T-helper 1 cell (primary cell): ENCODE measurements at places on chromosomes 7 and 10.
A peak's percentile ranks its signal among the peaks of the same experiment; 100 is the strongest.

DNA sequence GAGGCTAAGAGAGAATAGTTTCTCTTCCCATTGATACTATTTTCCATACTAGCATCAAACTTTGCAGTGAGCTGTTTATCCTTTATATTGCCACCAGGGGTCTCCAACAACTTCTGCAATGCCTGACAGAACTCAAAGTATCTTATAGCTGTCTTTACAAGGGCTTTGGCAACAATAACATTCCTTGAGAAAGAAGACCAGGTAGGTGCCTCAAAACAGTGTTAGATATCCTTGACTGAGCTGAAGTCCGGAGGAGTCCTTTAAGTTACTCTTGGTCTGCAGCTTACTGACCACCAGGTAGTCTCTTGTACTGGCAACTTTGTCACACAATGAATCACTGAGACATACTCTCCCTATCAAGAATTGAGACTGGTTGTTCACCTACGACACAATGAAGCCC lies 30.0 kb upstream of the TES start:
- peak; percentile 39 for DNase-seq

- DNase-seq: peak; percentile 51
Measured at GRCh38 chr7:138981332-138982203, at the start of gene KIAA1549. TSS of gene KIAA1549 (minus strand) at chr7:138981389. CDS start at chr7:138981269, 120 bp downstream.

DNA sequence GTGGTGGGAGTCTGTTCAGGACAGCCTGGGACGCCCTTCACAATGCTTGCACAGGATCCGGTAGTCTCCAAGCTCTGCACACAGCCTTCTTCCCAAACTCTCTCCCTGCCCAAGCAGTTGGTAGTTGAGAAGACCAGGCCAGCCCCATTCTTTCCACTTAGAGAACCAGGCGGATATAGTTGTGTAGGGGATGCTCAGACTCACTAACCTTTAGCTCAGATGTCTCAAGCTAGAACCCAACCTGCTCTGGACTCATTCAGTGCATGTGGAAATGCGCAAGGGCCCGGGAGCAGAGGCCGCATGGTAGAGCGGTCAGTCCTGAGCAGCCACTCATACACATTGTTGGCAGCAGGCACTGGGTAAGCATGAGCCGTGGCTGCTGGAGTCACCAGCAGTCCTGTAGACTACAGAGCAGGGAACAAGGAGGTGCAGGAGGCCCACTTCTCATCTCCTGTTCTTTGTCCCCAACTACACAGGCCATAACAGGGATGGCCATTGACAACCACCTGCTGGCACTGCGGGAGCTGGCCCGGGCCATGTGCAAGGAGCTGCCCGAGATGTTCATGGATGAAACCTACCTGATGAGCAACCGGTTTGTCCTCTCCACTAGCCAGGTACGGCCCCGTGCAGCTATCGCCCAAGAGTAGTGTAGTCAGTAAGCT lies 17.2 kb upstream of the C10orf53 start:
- no peak for DNase-seq

- no peak for DNase-seq
Measured at GRCh38 chr10:27614776-27615175, 110.7 kb downstream of the RAB18 start.

DNA sequence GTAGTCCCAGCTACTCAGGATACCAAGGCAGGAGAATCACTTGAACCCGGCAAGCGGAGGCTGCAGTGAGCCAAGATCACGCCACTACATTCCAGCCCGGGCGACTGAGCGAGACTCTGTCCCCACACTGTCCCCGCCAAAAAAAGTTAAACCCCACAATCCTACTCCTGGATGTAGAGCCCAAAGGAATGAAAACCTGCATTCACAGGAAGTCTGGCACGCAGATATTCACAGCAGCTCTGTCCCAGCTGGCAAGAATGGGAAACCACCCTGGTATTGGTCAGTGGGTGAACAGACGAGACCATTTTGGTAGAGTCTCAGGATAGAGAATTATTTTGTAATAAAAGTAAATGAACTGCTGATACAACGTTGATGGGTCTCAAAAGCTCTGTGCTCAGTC lies 225.2 kb downstream of the MAD1L1 start:
- DNase-seq: no peak

DNA sequence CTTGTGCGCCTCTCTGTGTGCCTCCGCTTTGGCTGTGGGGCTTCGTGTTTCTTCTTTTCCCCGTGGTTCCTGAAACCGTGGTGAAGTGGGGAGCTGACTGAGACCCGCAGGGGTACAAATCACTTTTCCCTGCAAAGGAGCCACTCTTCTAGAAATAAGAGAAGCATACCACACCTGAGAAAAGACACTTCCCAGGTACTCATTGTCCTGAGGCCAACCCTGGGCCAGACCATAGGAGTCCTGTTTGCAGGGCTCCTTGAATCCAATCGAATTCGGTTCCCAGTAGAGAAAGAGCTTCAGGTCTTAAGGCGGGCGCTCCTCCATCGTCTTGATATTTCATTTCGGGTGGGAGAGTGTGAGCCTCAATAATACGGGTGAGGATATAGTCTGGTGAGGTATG lies 32.4 kb upstream of the ZNF273 start:
- DNase-seq: no peak

DNA sequence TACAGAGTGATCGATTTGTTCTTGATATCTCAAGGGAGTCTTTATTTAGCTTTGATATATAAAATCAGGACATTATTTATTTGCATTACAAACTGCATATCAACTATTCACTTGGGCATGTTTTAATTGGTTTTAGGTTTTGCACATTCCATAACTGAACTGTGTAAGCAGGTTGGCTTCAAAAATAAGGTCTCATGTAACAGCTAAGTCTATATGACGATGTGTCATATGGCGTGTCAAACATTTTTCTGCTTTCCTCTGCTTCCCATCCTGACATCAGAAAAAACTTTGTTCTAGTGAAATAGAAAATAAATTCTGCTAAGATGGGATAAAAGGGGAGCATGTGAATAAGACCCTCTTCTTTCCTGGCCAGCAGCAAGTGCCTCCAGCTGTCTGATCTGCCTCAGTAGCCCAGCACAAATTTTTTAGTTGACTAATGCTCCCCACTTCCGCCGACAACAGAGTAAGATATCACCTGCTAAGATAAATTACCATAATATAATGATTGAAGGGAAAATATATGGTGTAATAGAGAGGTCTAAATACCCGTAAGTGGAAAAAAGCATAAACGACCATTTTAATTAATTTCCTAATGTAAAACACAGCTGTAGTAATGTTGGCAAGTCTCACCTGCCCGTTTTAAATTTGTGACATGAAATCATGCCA lies 180.5 kb downstream of the TAX1BP1 start:
- DNase-seq: no peak

DNA sequence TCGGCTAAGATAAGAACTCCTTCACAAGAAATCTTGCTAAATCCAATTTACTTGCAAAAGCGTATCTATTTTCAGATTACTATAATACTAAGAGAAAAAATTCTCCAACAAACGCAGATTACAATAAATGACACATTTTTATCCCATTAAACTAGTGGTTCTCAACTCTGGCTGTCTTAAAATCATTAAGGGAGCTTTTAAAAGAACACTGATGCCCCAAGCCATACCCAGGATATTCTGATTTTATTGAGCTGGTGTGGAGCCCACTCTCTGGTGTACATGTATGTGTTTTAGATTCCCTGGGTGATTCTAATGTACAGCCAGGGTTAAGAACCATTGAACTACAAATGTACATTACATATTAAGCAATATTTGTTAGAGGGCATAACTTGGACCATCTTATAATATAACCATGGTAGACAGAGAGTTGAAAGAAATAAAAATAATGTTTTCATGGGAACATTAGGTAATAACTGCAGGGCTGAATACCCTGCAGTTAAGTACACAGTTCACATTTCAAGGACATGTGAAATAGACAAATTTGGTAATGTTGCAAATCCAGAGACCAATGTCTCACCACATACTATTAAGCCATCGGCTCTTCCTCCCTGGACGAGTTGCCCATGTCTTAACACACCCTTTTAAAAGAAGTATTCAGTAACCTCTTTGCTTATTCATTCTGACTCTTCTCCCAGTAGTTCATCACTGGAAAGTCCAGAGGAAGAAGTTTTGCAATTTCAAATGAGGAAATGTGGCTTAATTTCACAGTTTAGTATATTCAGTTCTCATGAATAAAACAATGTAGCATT lies 6.2 kb downstream of the GSAP start:
- no peak for DNase-seq

GRCh38 chr7:43362652-43363034 lies 220.3 kb upstream of the STK17A start:
- DNase-seq: no peak

DNA sequence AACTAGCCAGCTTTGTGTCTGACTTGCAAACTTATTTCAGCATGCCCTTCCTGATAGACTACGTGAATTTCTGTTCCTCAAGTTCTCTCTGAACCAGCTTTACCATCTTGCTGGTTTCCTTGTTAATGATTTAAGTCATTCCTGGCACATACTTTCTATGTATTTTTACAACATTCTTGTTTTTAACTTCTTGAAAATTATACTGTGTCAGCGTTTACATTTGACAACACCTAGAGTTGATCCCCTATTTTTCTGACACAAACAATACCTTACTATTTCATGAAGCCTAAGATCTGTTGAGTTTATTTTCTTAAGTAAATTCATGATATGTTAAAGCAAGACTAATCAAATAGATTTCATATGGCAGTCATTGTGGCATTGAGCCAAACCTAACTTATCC lies 686.3 kb downstream of the XPNPEP1 start:
- no peak for DNase-seq

DNA sequence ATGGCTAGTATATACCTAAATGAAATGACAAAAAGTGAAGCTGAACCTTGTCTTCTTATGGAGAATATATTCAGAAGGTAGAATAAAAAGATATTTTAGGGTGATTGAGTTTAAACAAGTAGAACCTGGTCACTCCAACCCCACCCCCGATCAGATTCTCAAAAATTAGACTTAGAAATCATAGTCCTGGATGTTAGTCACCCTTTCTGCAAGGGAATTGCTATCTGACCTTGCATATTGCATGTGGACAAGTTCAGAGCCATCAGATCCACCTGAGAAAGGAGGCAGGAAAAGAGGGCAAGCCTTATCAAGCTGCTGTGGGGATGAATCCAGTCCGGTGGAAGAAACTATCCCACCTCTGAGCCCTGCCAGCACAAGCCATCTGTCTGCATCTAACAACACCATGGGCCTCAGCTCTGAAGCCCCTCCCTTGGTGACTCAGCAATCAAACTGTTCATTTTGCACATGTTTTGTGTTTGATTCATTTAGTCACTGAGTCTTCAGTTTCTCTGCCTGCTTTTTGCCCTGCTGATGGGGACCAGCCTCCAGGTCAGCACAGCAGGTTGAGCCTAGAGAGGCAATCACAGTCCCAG lies 727.3 kb downstream of the AUTS2 start:
- DNase-seq: no peak

- DNase-seq: no peak
Measured at GRCh38 chr10:86632009-86632800, 22.1 kb upstream of the OPN4 start.

- DNase-seq: no peak
Measured at GRCh38 chr7:108561047-108561619, 8.4 kb downstream of the THAP5 start.

GRCh38 chr7:45123913-45124710 lies 12.6 kb upstream of the TBRG4 start:
- DNase-seq: no peak

DNA sequence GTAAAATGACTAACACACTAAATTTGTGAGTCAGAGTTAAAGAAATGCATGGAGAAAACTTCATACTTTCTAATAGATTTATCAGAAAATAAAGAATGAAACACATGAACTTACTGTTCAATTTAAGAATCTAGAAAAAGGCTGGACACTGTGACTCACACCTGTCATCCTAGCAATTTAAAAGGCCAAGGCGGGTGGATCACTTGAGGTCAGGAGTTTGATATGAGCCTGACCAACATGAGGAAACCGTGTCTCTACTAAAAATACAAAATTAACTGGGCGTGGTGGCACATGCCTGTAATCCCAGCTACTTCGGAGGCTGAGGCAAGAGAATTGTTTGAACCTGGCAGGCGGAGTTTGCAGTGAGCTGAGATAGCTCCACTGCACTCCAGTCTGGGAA lies 1106.2 kb upstream of the LRRN3 start:
- DNase-seq: no peak

- DNase-seq: no peak
Measured at GRCh38 chr7:512146-512510, 7.5 kb downstream of the PDGFA start.

DNA sequence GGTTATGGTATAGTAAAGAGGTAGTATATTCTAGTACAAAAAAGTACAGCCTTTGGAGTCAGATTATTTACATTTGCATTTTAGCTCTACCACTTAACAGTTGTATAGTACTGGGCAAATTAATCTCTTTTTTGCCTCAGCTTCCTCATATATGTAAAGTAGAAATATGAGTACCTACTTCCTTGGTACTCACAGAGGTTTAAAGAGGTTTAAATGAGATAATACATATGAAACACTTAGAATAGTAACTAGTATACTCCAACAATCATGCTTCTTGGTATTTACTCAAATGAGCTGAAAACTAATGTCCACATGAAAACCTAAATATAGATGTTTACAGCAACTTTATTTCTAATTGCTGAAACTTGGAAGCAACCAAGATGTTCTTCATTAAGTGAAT lies 14.7 kb downstream of the FRA10AC1 start:
- no peak for DNase-seq

GRCh38 chr7:15330943-15331342 lies 230.9 kb downstream of the AGMO start:
- no peak for DNase-seq

DNA sequence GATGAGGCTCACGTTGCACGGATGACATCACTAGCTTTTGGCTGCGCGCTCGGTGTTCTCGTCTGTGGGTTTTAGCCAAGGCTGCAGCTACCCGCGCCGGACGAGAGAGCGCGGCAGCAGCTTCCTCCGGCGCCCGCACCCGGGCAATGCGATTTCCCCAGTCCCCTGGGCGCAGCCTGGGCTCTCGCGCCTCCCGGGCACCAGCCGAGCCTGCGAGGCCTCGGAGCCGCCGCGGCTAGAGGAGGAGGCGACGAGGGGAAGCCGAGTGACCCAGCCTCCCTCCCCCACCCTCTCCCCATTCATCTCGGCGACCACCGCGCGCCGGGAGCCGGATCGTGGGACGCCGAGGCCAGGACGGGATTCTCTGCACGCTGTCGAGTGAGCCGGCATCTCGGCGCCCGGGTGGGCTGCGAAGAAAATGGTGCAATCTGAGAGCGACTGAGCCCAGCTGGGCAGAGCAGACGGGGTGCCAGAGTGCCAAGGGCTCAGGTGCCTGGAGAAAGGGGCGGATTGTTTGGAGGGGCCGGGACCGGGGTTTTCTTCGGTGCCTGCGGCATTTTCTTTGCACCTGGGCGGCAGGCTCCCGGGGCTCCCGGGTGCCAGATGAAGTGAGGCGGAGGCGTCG lies 1.2 kb upstream of the TMEM178B start:
- DNase-seq: no peak

DNA sequence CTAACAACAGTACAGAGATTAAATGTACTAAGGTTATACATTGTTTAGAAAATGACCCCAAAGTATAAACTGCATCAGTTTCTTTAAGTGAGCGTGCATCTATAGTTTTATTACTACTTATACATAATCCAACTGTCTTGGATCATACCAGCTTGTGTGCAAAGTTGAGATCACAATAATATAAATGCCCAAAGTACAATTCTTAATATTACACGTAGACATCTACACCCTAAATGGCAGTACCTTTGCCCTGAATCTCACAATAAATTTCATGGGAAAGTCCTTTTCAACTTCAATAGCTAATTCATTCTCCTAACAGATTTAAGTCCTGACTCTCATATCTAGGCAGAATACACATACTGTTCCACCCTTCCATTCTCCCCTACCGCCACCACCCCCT lies 11.8 kb downstream of the SCIN start:
- DNase-seq: no peak

- DNase-seq: no peak
Measured at GRCh38 chr7:148045521-148045920, 545.0 kb upstream of the C7orf33 start.
